Effector memory CD4-positive, alpha-beta T cell (primary cell): ENCODE measurements at places on chromosomes 6 and 20.
A peak's percentile ranks its signal among the peaks of the same experiment; 100 is the strongest.

DNA sequence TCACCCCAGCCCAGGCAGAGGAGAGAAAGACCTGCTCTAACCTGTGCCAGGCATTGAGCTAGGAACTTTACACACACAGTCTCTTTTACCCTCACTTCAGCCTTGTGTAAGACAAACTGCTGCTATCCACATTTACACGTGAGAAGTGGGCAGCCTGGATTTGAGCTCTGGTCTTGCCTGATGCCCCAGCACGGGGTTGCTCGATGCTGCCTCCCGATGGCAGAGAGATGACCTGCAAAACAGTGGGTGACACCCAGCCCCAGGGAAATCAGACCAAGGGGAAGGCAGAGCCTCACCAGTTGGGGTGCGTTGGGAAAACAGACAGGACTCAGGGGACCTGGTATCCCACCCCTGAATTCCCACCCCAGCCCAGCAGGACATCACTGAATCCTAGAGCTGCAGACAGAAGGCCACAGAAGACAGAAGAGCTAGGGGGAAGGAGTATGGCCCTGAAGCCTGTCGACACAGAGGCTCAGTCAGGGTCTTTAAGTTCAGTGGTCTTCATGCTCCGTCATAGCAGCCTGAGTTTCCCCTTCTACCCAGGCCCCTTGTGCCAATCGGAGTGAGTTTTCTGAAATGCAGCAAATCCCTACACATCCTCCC is 990 bp downstream of the BPI start:
- DNase-seq = no peak

GRCh38 chr6:7129360-7129759 is 21.6 kb downstream of the RREB1 start:
- no peak for DNase-seq

GRCh38 chr20:18588574-18588933 is 700 bp downstream of the DTD1 start:
- no peak for DNase-seq

DNA sequence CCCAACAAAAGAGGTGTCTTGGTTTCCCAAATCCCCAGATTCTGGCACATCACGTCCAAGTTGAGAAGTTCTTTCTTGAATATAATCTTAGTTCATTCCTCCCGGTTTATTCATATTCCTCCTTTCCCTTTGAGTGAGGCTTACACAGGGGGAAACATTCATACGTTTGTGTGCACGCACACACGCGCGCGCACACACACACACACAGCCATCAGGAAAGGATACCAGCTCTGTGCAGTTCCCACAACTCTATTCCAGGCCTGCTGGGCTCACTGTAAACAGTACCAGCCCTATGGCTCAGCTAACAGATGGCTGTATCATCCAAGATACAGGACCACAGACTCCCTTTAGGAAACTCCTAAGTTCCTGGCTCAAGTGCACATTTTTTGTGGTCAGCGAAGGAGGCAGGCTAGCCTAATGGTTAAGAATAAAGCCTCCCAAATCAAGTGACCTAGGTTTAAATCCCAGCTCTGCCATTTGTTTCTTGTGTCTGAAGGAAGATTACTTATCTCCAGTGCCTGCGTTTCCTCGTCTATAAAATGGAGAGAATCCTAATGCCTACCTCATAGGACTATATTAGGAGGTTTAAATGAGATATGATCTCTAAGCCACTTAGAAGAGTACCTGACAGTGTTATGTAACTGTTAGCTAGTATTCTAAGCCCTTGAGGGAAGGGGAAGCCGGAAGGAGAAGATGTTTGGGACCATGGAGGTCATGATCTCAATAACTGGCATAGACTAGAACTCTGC is 3.7 kb upstream of the TAF8 start:
- no peak for DNase-seq

- no peak for DNase-seq
Measured at GRCh38 chr6:135115411-135115810, 60.8 kb upstream of the HBS1L start.

DNA sequence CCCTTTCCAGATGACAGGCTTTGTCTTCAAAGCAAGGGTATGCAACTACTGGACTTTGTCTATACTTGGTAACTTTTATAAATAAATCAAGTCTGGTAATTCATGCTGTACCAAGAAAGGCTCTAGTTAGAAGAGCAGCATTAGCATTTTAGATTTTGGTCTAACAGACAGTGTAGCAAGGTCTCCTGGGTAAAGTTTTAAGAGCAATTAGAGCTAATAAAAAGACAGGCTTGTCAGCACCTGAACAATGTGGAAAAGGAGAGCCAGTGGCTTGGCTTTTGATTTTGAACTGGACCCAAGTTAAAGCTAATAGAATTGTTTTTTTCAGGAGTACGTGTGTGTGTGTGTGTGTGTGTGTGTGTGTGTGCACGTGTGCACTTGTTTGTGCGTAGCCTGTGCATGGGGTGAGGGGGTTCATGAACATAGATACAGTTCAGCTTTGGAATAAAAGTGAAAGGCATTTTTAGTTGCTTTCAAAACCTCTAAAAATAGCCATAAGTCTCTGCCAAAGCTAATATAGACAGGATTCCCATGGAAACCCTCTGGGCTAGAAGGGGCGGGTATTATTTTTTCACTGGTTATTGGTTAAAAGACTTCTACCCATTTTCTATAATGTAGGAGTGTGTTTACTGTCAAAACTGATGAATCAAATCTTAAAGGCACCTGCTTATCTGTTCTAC is 138.4 kb downstream of the KCNQ5 start:
- no peak for DNase-seq

DNA sequence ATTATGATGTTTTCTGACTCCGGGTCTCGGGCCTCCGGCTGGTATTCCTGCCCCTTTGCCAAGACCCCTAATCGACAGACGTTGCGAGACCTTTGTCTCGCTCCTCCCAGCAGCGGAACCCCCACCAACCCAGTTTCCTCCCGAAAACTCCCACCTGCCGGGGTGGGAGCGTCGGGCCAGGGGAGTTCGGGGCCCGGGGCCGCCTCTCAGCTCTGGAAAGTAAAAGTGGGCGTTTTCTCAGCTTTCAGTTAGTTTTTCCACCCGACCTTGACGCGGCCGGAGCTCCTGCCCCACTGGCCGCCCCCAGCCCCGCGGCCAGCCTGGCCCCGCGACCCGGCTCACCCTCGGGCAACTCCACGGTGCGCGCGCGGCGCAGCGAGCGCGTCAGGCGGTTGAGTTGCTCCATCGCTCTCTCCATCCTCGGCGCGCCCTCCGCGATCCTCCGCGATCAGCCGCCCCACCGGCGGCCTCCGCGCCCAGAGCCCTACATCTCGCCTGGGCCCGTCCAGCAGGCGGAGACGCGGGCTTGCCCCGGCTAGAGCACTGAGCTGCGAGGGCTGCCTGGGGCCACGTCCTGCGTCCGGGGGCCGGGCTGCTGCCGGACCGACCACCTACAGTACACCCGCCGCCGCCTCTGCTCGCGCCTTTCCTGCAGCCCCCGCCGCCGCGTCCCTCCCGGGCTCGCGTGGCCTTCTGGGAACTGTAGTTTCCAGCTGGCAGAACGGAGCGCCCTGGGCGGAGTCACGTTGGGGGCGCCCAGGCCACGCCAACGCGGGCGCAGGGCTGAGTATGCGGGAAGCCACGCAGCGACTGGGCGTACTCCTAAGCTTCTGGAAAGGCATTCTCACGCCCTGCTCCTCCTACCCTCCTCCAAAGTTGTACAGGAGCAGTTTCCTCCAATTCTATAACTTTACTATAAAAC is at the start of gene HACE1:
TSS of gene HACE1 (minus strand) at position 695 of the 922 bp plus-strand sequence. CDS start at position 418, 277 bp downstream.
- DNase-seq = peak; percentile 78

- no peak for DNase-seq
Measured at GRCh38 chr6:161319231-161319630, 45.4 kb upstream of the AGPAT4 start.

- no peak for DNase-seq
Measured at GRCh38 chr20:35731862-35732643, 10.0 kb downstream of the RBM39 start.

GRCh38 chr6:138499303-138500018 is at the start of gene NHSL1:
TSS of gene NHSL1 (minus strand) at chr6:138499494. CDS start at chr6:138499290, 204 bp downstream.
- no peak for DNase-seq

- DNase-seq = no peak
Measured at GRCh38 chr6:3209114-3210023, 18.1 kb downstream of the TUBB2B start.

GRCh38 chr6:29925321-29925720 is 17.0 kb upstream of the HLA-A start:
- no peak for DNase-seq

GRCh38 chr6:145119081-145119480 is 616.2 kb downstream of the EPM2A start:
- no peak for DNase-seq

DNA sequence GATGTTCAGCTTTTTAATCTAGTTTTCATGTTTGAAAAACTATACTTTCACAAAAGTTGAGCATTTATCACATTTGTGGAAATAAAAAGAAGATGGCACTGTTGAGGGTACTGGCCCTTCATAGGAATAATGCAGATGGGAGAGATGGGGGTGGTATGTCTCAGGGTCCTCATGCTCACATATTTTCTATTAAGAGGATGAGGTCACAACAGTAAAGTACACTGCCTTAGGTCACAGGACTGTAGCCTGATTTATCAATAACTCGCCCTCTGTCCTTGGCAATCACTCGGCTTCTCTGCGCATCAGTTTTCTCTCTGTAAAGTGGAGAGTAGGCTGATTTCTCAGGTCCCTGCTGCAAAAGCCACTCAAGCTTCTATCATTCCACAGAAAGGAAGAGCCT is 55.9 kb downstream of the PPP1R3G start:
- no peak for DNase-seq

- no peak for DNase-seq
Measured at GRCh38 chr6:31776485-31776988, 591 bp downstream of the VWA7 start.

DNA sequence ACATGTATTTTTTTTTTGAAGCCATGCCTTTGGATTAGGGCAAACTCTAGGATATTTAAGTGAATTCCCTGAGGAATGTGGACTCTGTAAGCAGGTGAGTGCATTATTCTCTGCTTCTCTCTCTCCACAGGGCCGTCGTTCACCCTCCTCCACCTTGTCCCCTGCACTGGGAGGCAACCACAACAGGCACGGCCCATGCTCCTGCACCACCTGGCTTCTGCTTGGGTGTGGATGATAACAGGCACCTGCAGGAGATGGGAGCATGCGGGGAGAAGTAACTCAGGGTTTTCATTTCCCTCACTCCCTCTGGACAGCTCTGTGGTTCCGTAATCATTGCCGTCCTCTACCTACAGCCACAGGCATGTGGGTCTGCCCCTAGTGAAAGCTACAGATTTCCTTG is 43.4 kb downstream of the HLA-C start:
- DNase-seq = no peak

- DNase-seq = no peak
Measured at GRCh38 chr20:6612606-6612923, 154.9 kb upstream of the BMP2 start.

DNA sequence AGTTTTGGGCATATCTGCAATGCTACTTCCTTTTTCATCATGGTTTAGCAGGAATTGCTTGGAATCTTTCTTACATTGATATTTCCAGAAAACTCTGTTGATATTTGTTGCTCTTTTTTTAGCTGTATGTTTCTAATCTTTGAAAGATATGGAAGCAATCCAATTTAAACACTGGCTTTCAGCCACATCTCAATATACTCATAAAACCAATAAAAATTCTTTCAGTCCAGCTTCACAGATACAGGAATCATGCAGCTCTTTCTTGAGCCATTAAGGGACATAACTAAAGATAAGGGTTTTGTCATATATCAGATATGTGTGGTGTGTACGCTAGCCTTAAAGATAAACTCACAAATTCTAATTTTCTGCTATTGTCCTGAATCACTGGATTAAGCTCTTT is 47.4 kb downstream of the PKIB start:
- DNase-seq = no peak

GRCh38 chr20:3082306-3082951 is 2.1 kb downstream of the AVP start:
- no peak for DNase-seq

DNA sequence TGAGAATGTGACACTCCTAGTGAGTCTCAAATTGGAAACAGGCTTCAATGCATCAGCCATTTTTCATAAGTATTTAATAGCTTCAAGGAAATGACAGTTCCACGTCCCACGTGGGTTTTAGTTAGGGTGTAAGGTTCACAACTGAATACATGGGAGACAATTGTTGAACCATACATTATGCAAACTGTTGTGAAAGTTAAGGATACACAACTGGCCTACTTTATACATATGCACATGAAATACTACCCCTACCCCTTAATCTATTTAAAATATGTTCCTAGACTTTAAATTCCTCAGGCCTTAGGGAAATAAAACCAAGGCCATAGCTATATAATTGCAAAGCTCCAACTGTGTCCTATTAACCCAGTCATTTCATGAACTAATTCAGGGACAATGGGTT is 436.1 kb downstream of the BTBD3 start:
- DNase-seq = no peak

DNA sequence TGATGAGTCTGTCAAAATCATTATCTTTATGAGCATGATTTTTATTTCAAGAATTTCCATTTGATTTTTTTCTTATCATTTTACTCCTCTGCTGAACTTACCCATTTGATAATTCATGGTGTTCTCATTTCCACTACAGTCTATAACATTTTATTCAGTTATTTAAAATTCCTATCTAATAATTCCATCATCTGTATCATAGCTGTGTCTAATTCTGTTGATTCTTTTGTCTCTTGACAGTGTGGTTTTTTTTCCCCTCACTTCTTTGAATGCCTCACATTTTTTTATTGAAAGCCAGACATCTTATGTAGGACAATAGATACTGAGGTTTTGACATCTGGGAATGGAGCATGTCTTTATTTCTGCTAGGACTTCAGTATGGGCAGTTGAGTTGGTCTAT is 16.5 kb upstream of the APCDD1L start:
- no peak for DNase-seq
